RCC 7860 (cell line): ENCODE measurements at places on chromosomes 5 and 9.
A peak's percentile ranks its signal among the peaks of the same experiment; 100 is the strongest.

DNA sequence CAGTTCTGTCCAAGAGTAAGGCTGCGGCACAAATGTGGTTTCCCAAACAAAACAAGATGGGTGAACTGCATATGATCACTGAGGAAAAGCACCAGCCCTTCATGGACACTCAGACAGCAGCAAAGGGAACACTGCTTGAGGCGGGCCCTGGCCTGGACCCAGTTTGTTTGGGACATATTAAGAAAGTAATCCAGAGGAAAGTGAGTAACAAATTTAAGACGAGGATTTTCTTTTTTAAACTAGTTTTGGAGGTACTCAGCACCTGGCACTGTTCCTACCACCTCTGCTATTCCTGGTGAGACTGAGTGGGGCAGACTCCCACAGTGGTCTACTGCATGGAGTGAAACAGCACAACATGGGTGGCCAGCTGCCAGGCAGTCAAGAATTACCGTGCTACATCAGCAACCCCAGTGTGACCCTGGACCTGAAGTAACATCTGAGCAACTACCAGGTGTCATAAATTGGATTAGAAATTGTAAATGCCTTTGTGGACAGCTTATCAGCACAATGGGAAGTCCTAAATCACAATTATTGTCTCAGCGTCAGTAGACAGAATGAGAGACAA, 28.5 kb downstream of the P4HA2 start:
- DNase-seq = no peak

DNA sequence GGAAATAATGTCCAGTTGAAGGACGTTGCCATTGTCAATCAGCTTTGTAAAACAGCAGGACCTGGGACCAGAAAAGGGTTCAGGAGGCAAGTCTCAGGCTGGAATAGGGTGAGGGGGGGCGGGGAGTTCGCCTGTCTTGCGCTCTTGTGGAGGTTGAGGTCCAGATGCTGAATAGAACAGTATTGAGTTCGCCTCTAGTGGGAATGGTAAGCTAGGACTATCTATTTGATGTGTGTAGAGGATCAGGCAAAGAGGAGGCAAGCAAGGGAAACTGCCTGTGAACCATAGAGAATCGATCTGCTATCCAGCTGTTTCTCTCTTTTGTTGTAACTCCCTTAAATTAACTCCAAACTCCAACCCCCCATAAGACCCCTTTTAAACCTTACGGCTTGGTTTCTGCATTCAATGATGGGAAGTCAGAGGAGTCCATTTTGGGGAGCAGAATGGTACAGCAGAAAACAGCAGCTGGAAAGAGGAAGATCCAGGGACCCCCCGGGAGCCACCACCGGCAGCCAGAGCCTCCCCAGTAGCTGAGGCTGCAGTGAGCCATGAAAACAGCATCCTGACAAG, 133.7 kb downstream of the SLC28A3 start:
- no peak for DNase-seq

- DNase-seq = no peak
These were observed 814.2 kb upstream of the GRAMD2B start for GRCh38 chr5:125609011-125609410.

GRCh38 chr5:6452622-6453504, 4.2 kb downstream of the UBE2QL1 start:
- DNase-seq = no peak

DNA sequence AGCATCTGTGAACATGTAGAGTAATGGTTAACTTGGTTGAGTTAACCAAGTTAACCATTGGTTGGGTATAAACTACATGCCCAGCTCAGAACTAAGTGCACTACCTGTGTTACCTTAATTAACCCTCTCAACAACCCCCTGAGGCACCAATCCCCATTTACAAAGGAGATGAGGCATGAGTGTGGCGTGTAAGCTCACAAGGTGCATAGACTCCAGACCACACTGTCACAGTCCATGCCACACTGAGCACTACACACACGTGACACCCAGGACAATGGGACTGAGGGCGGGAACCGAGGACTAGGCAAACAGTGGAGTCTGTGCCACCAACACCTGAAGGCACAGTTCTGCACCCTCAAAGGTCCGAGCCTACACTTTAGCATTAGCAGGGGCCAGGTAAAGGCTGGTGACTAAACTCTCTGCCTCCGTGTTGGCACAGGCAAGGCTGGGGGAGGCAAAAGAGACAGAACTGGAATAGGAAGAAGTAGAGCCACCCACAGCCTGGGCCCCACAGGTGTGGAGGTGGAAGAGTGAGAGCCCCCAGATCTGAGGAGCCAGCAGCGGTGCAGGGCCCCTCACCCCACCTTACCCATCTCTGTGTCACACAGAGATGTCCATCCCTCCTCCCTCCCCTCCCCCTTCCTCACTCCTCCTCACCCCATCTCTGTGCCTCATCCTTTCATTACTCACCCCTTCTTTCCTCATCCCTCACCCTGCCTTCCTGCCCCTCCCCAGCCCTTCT, 2.2 kb upstream of the DNAJB5 start:
- DNase-seq = no peak

- DNase-seq = no peak
These were observed 129.3 kb upstream of the STC2 start for GRCh38 chr5:173457482-173457881.

- DNase-seq = no peak
These were observed 40.6 kb downstream of the WWC1 start for GRCh38 chr5:168332042-168332441.

- no peak for DNase-seq
These were observed 39.4 kb downstream of the LYRM7 start for GRCh38 chr5:131210151-131210510.

DNA sequence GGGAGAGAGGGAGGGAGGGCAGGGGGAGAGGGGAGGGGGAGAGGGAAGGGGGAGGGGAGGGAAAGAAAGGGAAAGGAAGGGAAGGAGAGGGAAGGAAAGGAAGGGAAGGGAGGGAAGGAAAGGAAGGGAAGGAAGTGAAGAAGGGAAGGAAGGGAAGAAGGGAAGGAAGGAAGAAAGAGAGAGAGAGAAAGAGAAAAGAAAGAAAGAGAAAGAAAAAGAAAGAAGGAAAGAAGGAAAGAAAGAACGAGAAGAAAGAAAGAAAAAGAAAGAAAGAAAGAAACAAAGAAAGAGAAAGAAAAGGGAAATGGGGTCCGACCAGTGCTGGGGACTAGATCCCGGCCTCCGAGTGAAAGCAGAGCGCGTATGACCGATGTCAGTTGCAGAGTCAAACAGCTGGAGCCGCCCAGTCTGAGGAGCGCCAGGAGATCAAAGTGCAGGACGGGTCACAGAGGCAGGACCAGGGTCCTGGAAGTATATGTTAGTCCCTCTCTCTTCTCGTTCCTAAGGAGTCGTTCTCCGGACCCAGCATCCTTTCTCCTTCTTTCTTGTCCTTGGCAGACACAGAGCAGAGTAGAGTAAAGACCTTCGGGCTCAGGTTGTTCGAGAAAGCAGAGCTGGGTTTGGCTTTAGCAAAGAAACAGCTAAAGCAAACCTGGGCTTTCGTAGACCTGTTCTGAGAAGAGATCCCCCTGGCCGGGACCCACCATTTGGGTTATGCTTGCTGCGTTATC, 305.4 kb upstream of the MSX2 start:
- DNase-seq = no peak

GRCh38 chr5:39214912-39215709, 4.3 kb downstream of the FYB1 start:
- DNase-seq = no peak

DNA sequence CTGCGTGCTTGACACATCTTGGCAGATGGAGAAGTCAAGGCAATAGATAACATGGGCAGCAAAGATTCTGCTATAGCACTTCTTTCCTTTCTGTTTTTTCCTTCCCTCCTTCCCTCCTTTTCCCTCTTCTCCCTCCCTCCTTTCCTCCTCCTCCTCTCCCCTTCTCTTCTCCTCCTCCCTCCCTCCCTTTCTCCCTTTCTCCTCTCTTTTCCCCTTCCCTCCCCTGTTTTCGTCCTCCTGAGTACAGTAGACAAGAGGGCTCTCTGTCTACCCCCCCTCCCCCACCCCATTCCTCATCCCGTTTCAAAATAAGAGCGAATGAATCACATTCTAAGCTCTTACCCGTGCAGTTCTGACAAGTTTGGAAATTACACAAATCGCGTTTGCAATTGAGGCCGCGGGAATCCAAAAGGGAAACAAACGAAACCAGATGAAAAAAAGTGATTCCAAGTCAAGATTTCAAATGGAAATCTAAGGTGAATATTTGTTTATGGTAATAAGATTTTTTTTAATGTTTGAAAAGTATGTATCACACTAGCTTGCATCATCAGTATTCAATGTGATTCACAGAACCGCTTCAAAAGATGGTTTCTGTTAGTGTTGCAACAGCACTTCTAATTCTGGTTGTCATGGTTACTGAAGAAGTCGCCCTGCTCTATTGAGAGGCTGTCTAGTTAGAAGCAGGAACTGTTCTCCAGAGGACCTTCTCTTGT, 1.3 kb downstream of the NIM1K start:
- peak; percentile 82 for DNase-seq

DNA sequence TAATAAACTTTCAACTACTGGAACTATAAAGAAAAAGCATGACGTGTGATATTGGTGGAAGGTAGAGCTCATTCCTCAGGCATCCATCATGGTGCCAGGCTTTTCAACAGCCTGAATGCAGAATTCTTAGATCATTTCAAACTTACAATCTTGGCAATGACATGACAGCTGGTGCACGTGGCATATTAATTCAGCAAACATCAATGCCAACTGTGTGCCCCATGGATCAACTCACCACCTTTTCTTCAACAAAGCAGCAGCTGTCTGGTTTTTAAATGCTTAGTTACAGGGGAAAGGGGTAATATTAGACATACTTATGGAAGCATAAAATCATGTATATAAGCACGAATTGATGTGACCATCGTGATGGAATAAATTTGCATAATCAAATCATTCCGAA, 56.0 kb upstream of the OR13F1 start:
- DNase-seq = no peak

- no peak for DNase-seq
These were observed 39.2 kb downstream of the MVB12B start for GRCh38 chr9:126365780-126366179.

GRCh38 chr9:133707065-133707762, 30.9 kb downstream of the SARDH start:
- no peak for DNase-seq

- DNase-seq = no peak
These were observed 64.9 kb upstream of the FANCC start for GRCh38 chr9:95382433-95382832.

DNA sequence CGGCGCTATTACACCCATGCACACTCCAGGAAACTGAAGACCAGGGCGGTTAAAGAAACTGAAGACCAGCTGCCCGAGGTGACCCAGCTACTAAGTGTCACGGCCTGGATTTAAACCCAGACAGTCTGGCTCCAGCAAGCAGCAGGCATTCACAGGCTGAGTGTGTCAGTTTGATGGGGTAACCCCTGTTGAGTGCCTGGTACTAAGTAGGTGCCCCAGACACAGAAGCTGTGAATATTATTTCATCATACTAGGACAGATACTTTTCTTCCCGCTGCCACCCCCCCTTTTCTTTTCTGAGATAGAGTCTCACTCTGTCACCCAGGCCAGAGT, 7.3 kb downstream of the ENG start:
- DNase-seq = no peak

DNA sequence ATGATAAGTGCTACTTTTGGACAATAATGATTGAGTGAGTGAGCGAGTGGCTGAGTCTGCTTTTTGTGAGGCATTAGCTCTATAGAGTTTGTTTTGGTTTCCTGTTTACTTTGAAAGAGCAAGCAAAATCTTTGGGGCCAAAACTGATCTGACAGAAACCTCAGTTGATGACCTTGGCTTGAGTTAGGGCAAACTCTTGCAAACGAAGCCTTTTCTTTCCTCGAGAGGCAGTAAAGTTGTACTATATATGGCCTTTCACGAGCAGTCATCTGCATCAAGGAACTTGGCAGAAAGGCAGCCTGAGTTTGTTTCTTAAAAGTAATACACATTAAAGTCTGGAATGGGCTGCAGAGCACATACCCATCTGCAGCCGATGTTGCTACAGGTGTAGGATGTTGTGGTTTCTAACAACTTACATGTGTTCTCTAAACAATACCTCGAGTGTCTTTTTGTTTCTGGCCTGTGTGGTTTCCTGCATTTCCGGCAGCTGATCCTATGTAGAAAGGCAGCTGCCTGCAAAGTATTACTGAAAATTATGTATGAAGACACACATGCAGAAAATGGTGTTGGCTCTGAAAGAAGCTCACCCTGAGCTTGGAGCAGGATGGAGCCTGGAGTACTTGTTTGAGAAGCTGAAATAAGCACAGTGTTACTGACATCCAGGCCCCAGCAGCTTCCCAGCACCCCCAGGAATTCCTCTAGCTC, 60.8 kb downstream of the FOXD1 start:
- no peak for DNase-seq

DNA sequence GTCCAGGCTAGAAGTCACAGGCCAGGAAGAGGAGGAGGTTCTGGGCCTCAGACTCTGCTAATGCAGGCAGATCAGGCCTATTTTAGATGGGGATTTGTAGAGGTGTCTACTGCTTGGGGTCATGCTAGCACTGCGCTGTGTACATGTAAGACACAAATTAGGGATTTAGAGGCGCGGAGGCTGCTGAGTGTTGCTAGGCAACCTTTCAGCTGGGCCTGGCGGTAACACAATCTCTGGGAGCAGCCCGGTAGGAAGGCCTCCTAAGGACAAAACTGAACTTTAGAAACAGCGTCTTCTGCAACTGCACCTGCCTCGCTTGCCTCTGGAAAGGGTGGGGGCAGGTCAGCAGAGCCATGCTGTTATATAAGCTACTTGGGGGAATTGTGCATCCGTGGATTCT, 147.9 kb downstream of the MACROH2A1 start:
- DNase-seq = no peak

GRCh38 chr9:14309403-14309802, 4.5 kb downstream of the NFIB start:
- peak; percentile 56 for DNase-seq

GRCh38 chr5:40991168-40991980, 79.8 kb downstream of the MROH2B start:
- no peak for DNase-seq

GRCh38 chr5:133938039-133938821, 30.2 kb downstream of the C5orf15 start:
- DNase-seq = no peak

- no peak for DNase-seq
These were observed 650 bp downstream of the ELP1 start for GRCh38 chr9:108933231-108933717.

DNA sequence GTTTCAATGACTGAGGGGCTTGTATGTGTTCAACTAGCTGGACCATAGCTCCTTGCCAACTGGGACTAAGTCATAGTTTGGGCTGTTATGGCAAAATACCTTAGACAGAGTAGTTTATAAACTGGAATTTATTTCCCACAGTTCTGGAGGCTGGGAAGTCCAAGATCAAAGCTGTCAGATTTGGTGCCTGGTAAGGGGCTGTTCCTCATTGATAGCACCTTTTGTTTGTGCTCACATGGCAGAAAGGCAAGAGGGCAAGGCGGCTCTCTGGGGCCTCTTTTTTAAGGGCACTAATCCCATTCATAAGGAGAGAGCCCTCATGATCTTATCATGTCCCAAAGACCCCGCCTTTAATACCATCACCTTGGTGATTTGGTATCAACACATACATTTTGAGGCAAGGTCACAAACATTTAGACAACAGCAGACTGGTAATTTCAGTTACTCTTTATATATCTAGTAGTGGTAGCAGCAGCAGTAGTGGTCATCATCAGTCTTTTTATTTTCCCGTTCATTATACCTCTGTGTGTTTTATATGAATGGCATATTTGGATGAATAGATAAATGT, 477.0 kb downstream of the CCDC171 start:
- DNase-seq = no peak
